ENCODE measurements at places on chromosomes 6 and 20.

GRCh38 chr20:62064770-62065673, 659 bp downstream of the TAF4 start:
- DNase-seq: no peak

DNA sequence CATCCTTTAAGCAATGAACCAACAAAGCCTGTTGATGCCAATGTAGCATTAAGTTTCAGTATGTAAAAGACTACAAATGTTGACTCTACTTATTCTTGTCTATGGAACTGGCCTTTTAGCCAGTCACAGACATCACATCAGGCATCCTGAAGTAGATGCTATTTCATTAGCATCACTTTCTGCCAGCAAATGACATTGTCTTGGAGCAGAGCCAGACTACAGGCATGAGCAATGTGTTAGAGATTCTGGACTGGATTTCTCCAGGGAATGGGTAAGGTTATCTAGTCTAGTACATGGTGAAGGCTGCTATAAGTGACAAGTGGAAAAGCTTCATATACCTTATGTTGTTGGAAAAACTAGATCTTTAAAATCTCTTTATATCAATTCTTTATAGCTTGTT, 142.9 kb downstream of the ADGRB3 start:
- peak; percentile 50 for DNase-seq

DNA sequence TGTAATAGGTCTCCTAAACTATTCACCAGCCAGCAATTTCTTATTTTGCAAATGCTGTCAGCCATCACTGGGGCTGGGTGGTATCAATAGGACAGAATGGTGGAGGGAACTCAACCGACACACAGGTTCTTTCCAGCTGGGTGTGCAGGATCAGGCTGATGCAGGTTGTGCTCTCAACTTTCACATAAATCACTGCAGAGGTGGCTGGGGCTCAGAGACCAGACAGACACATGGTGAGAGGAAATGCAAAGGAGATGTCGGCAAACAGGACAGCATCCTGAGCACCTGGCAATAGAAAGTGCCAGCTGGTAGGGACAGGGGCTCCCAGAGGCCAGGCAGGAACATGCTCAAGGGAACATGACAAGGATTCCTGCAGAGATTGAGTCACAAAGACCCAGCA, 254.9 kb downstream of the SOD2 start:
- no peak for DNase-seq

- no peak for DNase-seq
Measured at GRCh38 chr6:35893246-35893645, 27.7 kb downstream of the SRPK1 start.

GRCh38 chr6:42193491-42193894, 1.3 kb downstream of the GUCA1B start:
- DNase-seq: no peak

DNA sequence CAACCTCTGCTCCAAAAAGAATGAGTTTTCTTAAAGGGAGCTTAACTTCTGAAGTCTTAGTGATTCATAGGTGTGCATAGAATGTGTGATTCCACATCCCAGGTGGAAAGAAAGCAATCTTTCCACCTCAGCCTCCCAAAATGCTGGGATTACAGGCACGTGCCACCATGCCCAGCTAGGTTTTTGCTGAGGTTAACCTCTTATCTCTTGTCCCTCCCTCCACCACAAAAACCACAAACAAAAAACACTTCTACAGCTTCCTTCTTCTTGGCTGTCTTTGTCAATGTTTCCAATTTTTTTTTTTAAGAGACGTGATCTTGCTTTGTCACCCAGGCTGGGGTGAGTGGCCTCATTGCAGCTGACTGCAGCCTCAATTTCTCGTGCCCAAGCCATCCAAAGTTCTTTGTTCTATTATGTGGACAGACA, 8.1 kb upstream of the CSE1L start:
- no peak for DNase-seq

- no peak for DNase-seq
Measured at GRCh38 chr6:91683240-91683639, 1096.4 kb upstream of the MAP3K7 start.

- DNase-seq: peak; percentile 73
Measured at GRCh38 chr6:27669624-27670301, 196.9 kb upstream of the ZNF184 start.

- DNase-seq: no peak
Measured at GRCh38 chr6:121008553-121008952, 325.7 kb downstream of the TBC1D32 start.

- no peak for DNase-seq
Measured at GRCh38 chr6:170288091-170288631, 2.7 kb downstream of the DLL1 start.

DNA sequence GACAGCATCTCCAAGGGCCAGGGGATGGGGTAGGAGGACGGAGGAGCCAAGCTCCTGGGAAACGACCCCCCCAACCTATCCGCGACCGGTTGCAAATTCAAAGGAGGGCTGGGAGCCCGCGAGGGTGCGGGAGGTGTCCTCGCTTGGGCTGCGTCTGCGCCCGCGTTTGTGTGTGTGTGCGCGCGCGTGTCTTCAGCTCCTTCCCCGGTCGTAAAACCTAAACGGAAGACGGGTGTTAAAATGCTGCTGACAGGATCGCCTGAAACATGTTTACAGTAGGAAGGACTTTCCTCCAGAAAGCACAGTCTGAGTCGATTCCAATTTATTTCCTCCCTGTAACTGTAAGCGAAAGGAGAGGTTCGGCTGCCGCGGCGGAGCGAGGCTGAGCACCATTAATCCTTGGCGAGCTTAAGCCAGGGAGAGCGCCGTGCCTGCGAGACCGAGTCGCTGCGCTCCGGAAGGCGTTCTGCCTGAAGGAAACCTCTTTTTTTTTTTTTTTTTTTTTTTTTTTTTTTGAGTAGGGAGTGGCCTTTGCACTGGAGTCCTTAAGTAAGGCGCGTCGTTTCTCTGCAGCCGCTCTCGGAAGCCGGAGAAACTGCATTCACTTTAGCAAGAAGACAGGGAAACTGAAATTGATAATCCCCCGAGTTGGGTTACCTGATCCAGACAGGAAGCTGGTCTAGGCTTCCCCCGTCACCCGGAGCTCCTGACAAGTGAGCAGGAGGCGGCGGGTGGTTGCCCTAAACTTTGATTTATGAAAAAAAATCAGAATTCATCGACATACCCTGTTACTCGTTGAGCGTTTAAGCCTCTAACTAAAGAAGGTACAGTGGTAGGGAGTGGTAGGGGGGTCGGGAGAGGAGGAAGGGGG, 4.8 kb upstream of the SOX4 start:
- DNase-seq: peak; percentile 86

- DNase-seq: no peak
Measured at GRCh38 chr20:49338061-49338460, 60.2 kb upstream of the ZNFX1 start.

DNA sequence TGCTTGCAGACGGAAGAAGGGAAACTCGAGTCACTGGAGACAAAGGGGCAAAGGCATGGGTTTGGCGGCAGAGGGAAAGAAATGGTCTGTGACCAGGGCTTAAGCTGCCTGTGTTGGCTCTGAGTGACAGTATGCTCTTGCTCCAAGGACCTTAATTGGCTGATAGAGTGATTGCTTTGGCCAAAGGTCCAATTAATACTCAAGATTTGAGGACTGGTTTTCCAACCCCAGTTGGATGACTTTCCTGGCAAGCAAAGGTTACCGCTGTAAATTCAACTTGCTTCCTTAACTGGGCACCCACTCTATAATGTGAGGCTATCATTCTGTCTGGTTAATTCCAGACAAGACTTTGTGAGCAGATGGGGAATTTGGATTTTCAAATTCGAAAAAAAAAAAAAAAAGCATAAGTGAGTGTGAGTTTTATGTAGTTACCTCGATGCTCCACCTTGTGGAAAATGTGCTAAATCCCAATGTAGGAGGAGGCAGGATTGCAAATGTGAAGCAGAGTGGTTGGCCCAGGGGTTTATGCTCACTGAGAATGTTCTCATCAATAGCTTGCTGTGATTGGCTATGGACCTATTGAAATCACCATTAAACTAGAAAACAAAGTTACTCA, 150.7 kb upstream of the GMDS start:
- no peak for DNase-seq

DNA sequence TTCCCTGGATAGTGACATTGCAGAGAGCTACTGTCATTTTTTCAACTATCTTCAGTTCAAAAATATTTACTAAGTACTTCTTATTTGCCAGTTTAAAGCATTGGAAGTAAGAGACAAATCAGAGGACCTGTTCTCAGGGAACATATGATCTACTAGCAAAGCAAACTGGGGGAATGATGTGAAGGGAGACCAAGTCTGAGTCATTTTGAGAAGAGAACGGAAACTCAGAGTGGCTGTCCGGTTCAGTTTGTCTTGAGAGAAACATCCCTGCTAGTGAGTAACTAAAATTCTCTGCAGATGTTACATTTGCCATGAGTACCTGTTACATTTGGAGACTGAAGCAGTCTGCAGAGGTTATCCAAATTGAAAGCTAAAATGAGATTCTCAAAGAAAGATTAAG, 118.3 kb downstream of the KCNQ5 start:
- DNase-seq: no peak

DNA sequence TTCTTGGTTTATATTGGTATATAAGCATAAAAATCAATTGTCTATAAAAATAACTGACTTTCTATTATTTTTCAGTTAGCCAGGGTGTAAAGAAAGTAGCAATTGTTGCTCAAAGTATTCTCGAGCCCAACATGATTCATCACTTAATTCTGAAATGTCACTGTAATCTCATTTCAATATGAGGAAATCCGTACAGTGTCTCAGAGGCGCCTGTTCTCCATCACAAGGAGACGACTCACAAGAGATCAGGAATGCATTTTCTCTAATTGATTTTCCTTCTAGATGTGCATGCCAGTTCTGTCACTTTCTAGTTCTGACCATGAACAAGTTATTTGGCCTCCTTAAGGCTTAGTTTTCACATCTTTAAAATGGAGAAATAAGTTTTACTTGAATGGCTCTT, 753.1 kb downstream of the MAFB start:
- no peak for DNase-seq

DNA sequence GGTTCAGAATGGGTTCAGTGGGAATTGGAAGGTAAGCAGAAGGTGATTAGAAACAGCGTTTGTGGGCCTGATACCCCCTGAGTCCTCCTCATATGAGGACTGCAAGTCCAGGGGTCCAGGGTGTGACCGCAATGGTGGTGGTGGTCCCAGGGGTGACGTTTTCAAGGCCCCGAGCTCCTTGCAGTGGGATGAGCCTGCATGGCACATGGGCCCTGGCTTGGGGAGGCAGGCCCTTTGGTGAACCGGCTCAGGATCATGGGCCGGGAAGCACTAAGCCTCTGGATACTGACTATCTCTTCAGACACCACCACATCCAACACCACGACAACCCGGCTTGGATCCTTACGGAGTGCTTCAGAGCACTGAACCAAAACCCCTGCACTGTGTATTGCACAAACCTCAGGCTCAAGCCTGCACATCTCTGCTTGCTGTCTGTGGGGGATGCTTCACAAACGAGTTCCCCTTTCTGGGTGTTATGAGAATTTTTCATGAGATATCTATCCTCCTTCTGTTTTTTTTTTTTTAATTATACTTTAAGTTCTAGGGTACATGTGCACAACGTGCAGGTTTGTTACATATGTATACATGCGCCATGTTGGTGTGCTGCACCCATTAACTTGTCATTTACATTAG, 67.9 kb downstream of the STK35 start:
- DNase-seq: no peak

GRCh38 chr6:38509713-38510112, 130.0 kb downstream of the BTBD9 start:
- no peak for DNase-seq

DNA sequence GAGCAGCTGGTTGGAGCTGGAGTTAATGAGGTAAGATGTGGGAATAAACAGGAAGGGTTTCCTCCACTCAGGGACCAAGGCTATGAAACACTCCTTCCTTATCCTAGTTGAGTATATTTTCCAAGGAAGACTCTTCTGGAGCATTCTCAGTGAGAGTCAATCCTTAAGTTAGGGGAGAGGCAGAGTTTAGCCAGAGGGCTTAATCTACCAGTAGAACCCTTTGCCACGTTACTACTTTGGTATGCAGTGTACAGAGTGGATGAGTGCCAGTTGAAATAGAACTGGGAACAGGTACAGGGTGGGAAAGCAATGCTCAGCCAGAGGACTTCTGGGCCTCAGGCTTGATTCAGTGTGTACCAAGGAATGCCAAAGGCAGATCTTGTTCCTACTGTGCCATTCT, 114.3 kb downstream of the UBE3D start:
- no peak for DNase-seq

- no peak for DNase-seq
Measured at GRCh38 chr20:54140927-54141566, 32.7 kb downstream of the CYP24A1 start.

DNA sequence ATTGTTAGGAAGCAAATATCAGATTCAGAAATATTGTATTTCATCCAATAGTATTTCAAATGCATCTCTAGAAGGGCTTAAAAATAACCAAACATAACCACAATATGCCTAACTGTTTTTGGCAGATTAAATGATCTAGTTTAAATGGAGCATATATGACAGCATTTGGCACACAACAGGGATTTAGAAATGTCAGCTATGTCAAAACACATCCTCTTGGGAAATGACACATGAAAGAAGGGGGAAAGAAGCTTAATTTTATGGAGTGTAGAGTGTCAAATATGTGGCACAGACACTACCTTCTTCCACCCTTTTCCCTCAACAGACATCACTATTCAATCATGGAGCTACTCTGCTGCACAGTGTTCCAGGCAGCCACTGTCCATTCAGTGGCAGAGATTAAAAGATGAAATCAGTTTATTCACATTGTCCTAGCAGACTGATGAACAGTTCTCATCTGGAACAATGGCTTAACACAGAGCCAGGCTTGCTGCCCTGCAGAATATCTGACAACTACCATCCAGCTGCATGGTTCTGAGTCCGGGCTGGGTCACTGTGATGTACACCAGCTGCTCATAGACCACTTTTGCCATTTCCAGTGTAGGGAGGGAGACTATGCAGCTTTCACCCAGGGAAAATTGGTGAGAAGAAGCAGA, 349.8 kb downstream of the DHX35 start:
- DNase-seq: no peak

DNA sequence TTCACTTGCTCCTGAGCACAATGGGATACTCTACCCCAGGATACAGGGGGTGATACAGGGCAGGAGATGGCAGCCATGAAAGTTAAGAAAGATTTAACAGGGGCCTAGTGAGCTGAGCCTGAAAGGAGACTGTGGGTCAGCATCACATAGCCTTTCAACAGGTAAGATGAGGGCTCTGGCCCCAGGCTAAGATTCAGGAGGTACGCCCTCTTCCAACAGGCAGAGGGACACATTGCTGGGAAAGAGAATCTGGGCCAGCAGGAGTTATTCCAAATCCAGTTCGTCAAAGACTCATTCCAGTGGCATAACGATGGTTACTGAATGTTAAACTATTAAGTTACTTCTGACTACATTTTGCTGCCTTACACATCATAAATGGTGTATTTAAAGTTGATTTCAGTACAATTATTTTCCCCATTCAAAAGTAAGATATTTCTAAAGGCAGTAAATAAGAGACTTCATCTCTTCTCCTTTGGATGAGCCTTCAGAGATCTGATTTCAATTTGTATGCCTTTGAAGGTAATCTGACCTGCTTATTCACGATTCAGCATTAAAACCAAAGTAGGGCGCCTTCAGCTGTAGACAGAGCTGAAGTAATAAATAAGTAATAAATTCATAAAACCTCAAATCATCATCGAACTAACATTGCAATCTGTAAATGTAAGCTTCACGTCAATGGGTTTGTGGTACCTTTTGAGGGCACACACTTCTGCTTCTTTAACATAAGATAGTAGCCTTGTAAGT, 62.4 kb downstream of the HS3ST5 start:
- DNase-seq: no peak
